ENCODE measurements at places on chromosomes 12 and 14.

DNA sequence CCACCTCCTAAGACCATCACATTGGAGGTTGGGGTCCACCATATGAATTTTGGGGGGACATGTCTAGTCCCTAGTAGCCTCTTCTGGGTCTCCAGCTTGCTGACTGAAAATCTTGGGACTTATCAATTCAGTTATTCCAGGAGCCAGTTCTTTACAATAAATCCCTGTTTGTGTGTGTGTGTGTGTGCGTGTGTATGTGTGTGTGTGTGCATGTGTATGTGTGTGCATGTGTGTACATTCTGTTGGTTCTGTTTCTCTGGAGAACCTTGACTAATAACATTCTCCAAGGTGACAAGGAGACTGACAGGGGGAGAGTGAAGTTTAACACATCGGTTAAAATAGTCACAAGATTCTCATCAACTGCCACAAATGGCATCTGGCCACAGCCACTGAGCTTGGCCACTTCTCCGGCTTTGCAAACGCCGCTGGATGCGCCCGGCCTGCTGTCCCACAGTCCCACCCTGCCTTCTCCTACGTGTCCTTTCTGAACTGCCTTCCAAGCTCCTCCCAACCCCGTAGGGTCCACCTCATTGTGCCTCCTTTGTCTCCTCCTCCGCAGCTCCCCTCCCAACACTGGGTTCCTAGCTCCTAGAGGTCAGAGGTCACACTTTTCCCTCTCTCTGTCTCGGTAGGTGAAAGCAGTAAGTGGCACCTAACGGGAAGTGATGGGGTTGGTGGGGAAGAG is 88.1 kb upstream of the DIO3 start:
- no peak for DNase-seq

- DNase-seq: no peak
Observed at GRCh38 chr14:47240748-47241437, 434.5 kb downstream of the MDGA2 start.

DNA sequence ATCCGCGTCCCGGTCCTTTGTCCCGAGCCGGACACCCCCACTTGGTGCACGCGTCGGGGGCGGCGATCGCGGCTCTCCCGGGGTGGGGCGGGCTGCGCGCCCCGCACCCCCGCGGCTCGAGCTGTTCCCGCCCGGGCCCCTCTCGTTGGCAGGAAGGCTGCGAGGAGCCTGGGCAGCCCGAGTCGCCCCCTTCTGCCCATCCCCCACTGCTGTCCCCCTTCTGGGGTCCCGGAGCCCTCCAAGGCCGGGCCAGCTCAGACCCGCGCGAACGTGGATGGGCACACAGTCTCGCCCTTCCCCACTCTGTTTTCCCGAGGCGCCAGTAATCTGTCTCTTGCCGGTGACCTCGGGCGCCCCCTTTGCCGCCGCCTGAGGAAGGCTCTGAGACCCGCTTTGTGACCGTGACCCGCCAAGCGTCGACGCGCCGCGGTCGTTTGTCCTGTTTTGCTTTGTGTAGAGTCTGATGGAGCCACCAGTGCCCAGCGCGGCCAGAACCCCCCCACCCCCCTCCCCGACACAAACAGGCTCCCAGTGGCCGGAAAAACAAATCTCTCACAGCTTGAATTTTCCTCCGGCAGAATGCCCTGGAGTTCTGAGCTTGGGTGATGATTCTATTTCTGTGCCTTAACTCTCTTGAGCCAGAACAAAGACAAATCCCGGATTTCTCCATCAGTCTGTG is 610 bp downstream of the C14orf132 start:
- no peak for DNase-seq

DNA sequence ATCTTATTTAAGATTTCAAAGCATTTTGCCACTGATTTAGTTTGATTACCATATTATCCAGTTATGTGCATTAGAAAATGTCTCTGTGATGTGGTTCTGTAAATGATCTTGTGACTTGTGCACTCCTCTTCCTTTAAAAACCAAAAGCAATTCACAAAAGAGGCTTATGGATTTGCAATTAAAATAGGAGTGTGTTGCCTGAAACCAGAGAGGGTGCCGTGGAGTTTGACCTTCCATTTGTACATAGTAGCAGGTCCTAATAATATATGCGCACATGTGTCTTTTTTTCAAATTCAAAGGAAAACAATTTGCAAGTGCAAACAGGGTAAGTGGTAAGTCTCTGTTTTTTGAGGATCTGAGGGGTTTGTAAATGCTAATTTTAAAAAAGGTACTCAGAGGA is 470.9 kb downstream of the VRK1 start:
- no peak for DNase-seq

DNA sequence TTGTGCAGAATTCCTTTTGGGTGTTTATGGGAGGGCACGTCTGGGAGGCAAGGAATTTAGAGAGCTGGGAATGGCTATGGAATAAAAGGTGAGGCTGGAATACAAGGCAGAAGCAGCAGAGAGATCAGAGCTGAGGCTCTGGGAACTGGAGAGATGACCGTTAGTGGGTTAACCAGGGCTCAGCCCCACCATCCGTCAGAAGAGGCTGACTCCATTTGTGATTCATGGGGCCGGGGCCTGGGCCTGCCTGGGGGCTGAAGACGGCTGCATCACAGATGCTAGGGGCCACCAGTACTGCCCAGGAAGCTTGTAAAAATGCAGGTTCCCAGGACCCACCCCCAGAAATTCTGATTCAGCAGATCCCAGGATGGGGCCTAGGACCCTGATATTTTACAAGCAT is 398.1 kb downstream of the MED13L start:
- no peak for DNase-seq

GRCh38 chr14:23185063-23185462 is 1.6 kb upstream of the SLC7A8 start:
- DNase-seq: no peak

DNA sequence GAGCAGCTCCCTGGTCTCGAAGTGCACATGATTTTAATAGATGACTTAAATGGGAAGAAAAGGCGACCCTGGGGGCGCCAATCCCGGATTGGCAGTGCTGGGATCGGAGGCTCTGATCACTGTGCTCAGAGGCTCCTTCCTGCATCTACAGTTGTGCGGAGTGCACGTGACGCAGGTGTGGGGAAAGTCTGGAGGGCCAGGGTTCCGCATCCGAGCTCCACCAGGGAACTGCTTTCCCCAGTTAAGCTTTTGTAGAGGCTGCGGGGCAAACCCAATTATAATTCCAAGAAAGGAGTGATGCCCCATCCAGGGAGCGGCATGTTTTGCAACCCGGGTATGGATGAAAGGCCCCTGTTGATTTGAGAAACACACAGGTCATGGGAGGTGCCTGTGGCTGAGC is 36.5 kb downstream of the ELK3 start:
- no peak for DNase-seq

DNA sequence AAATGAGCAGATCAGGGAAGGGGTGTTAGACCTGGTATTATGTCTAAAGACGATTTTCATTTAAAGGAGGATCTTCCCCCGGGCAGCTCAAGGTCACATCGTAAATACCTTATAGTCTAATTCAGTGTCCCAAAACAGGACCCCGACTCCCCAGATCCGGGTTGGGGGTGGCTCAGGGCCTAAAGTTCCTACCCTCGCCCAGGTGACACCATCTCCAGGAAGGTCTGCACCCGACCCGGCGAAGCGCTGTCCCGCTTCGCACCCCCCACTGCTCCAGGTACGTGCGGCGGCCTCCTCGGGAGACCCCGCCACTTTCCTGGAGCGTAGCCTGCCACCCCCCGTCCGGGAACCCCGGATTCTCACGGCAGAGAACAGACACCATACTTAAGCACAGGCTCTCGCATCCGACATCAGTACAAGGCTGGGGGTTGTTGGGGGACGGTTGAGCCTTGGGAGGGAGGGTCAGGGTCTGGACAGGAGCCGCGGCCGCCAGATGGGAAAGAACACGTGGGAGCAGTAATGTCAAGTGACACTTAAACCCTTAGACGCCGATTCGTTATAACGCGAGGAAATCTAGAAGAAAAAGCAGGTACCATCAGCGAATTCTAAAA is 556 bp downstream of the TIMM9 start:
- DNase-seq: no peak

DNA sequence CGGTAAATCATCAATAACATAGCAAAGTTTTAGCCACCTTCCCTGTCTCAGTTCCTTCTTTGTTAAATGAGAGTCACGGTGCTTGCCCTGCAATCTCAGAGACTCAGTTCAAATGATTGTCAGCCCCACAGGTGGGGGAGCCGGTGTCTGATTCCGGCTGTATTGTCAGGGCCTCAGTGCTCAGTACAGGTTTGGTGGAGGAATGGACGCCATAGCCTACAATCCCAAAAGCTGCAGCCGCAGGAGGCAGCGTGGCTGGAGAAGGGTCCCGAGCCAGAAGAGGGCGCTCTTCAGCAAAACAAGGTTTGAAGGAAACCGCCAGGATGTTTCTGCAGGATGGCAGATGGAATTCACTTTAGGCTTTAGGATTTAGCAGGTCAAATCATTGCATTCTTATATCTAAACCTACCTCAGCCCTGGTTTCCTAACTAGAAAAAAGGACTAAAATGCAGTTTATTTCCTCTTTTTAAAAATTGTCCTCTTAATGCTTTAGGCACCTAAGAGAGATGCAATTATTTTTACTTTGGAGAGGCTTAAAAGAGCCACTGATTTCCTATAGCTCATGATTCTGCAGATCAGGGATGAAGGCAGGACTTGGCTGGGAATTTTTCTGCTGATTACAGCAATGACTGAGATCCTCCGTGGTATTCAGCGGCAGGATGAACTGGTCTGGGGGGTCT is 29.2 kb downstream of the FOS start:
- DNase-seq: peak; percentile 72

DNA sequence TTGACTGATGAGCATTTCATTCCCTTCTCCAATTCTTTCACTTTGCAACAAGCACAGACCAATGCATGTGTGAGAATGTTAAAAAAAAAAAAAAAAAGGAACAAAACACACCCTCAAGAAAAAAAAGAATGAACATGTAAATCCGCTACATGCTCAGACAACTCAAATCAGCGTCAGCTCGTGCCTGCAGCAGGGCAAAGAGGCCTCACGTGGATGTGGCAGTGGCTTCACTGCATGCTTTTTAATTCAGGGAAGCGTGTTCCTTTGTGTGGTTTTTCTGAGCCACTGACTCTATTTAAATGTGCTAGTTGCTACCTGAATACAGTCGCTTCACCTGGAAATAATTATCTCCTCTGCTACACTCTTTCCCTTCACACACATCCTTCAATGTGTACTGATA is 55.1 kb downstream of the PPP1R36 start:
- DNase-seq: no peak

DNA sequence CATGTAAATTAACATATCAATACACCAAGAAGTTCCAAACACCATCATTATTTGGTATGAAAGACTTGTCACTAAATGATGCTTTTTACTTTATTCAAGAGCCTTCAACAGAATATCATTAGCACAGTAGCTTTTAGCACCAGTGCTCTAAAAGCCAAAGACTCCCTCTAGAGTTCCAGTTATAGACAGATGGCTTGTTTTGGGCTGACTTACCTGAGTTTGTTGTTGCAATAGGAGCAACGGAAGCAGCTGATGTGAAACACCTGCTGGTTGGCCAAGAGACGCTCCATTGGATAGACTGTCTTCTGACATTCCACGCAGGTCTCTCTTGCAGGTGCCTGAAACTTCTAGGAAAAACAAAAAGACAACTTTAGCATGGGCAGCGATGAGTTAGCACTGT is 14.5 kb upstream of the CERS5 start:
- no peak for DNase-seq

GRCh38 chr12:48067250-48067938 is 38.5 kb downstream of the SENP1 start:
- no peak for DNase-seq

DNA sequence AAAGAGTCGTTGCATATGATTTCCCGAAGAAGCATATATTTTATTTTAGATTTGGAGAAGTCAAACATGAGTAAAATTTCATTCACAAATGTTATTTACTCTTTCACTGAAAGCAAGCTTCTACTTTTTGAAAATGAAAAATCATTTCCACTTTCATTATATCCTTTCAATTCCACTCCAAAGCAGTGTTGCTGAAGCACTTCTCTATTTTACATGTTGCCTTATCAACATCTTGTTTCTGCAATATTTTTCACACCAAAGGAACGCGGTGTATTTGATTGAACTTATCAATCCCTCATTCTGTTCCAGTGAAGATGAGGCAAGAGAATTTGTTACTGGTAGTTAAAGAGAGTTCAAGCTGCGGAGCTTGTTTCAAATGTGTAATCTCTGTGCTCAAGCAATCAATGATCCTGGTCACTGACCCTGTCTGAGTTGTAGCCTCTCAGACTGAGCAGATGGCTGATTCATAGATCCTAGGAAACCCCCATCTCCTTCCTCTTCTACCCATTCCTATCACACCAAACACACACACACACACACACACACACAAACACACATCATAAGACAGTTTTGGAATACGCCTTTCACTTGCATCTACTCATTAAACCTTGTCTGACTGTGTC is 236.2 kb upstream of the FLRT2 start:
- no peak for DNase-seq

- DNase-seq: no peak
Observed at GRCh38 chr14:105091517-105092170, 26.4 kb upstream of the GPR132 start.

- no peak for DNase-seq
Observed at GRCh38 chr14:57061009-57061711, 207.5 kb downstream of the EXOC5 start.

- peak; percentile 33 for DNase-seq
Observed at GRCh38 chr12:65279369-65280112, 1.1 kb downstream of the MSRB3 start.

All from erythroblast (primary cell).